ENCODE measurements at places on chromosomes 12 and 14.

GRCh38 chr12:24922090-24922489, 26.8 kb downstream of the BCAT1 start:
- no peak for DNase-seq

- DNase-seq, result no peak
Measured at GRCh38 chr12:110304061-110304551, 23.1 kb downstream of the ATP2A2 start.

GRCh38 chr12:29389295-29389919, 8.4 kb upstream of the ERGIC2 start:
- DNase-seq, result no peak

DNA sequence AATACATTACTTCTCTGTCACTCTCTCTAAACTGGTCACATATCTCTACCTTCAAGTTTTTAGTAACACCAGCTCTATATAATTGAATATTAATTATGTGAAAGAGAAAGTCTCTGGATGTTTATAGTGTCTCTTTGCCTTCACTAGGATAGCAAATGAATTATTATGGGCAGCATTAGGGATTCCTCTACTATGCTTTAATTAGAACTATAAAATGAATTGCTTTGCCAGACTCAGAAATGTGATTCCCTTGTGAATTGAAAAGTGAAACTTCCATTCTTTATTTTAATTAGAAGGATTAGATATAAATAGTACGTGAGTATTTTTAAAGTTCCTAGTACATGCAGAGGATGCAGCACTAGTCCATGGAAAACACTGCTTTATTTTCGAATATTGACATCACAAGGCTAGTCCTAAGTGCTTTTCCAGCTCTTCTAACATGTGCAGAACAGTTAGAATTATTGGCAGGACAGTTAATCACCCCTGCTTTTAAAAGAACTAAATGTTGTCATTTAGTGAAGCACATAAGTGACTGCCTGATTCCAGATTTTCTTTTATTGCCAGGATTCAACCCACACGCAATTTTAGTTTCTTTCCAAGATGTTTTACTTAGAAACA, 23.0 kb upstream of the REP15 start:
- DNase-seq, result no peak

DNA sequence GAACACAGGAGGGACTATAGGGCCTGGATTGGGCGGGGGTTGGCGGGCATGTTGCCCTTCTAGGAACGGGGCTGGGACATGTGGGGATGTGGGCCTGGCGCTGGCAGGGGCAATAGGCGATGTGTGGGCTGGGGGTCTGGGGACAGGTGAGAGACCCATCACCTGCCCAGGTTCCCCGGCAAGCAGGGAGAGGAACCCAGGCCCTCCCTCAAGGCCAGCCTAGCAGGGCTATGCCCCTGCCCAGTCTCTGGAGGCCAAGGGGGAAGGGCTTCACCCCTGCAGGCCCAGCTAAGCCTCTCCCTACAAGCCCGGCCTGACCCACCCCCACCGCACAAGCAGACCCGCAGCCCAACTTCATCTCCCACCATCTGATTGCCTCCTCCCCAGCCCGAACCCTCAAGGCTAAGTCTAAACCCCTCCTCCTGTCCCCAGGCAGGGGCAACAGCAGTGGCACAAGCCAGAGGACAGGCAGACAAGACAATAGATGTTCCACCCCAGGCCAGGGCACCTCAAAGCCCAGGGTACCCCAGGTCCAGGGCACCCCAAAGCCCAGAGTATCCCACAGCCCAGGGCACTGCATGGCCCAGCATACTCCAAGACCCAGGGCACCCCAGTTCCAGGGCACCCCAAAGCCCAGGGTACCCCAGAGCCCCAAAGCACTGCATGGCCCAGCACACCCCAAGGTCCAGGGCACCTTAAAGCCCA, 6.5 kb downstream of the JAG2 start:
- DNase-seq, result no peak

DNA sequence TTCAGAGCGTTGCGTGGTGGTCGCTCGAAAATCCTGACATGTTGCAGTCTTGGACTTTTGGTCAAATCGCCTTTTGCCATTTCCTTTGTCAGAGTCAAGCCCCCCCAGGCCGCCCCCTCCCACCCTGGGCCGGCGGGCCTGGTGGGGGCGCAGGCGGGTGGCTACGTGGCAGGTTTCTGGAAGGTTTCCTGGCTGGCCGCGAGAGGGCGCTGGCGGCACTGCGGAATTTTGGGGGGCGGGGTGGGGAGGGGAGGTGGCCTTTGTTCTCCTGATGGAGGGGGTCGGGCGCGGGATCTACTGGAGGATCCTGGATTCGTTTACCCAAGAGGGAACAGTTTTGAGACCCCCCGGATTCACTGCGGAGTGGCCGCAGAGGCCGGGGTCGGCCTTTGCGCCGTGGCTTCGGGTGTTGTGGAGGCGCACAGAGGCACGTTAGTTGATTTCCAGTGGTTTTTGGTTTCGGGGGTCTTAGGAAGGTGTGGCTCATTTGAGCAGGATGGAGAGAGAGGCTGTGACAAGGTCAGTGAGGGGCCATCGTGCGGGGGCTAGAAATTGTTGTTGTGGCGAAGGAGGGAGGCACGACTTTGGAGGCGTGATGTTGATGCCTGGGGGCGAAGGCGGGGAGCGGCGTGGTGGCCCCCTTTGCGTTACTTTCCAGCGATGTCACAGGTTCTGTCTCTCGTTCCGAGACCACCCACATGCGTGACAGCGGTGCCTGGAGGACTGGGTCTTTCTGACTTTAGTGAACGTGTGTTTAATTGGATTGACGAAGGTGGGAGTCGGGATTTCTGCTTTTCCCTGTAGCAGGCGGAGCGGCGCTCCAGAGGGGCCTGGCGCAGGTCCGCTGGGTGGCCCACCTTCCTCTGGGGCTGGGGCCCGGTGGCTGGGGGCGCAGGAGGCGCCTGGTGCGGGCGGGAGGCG, 1.4 kb downstream of the MEG3 start:
- no peak for DNase-seq

DNA sequence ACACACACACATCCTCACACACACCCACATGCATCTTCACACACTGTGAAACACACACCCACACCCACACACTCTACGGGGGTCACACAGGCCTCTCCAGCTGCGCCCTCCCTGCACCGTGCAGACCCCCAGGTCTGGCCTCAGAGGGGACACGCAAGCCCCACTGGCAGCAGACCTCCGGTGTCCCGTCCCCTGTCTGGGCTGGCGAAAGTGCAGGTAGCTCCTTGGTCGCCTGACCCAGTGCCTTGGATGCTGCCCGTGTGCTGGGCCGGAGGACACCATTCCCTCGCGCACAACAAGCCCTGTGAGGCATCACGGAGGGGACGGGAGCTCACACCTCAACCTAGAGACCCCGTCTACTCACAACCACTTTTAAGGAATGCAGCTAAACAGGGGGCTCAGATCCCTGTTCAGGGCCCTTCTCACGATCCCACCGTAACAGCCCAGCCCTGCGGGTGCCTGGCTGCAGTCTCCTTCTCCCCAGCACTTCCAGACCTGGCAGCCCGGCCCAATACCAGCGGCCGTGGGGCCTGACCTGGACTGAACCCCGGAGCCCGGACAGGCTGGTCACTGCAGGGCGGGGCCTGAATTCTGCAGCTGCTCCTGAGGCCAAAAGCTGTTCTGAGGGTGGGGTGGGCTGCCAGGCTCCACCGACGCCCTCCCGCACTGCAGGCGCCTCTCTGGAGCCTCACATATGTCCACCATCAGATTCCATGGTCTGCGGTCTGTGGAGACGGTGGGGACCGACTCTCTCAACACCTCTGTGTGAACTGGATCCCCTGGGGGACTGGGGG, 42.1 kb upstream of the FZD10 start:
- no peak for DNase-seq

GRCh38 chr12:108116699-108117098, 12.4 kb upstream of the WSCD2 start:
- no peak for DNase-seq

DNA sequence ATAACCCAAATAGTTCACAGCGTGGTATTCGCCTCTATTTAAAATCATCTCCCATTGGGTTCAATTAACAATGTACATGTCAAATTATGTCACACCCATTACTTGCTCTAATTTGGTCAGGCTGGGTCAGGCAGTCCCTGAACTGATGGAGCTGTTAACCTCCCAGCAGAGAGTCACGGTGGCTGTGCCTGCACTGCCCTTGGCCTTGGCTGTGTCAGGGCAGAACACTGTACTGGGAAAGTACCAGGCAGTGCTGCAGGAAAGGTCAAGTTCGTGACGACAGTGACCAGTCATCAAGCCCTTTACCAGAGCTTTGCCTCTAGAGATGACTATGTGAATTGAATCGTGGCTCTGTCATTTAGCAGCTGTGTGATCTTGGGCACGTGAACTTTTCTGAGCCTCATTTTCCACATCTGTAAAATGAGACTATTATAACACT, 100.0 kb downstream of the ARF6 start:
- DNase-seq, result no peak

DNA sequence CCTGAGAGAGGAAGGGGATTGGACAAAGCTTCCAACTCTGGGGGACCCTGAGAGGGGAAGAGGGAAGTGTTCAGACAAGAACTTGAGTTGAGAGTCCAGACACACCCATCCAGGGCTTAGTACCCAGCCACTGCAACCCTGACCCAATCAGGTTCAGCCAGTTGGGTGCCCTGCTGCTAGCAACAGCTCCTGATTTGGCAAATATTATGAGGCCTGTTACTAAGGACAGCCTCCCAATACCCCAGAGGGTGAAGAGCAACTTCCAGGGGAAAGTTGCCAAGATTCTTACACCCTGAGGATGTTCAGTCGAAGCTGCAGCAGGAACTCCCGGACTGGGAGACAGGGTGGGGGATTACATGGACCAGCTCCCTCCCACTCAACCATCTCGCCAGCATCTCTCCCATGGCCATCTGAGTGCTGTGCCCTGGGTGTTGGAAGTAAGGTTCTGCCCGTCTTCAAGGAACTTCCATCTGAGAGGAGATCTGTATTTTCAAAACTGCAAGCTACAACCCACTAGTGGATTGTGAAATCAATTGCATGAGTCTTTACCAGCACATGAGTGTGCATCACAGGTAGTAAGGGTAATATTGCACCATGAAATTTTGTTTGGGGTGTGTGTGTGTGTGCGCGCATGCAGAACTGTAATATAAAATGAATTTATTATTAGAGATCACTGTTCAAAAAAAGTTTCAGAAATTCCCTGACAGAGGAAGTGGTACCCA, 11.5 kb upstream of the KRT78 start:
- DNase-seq, result no peak

DNA sequence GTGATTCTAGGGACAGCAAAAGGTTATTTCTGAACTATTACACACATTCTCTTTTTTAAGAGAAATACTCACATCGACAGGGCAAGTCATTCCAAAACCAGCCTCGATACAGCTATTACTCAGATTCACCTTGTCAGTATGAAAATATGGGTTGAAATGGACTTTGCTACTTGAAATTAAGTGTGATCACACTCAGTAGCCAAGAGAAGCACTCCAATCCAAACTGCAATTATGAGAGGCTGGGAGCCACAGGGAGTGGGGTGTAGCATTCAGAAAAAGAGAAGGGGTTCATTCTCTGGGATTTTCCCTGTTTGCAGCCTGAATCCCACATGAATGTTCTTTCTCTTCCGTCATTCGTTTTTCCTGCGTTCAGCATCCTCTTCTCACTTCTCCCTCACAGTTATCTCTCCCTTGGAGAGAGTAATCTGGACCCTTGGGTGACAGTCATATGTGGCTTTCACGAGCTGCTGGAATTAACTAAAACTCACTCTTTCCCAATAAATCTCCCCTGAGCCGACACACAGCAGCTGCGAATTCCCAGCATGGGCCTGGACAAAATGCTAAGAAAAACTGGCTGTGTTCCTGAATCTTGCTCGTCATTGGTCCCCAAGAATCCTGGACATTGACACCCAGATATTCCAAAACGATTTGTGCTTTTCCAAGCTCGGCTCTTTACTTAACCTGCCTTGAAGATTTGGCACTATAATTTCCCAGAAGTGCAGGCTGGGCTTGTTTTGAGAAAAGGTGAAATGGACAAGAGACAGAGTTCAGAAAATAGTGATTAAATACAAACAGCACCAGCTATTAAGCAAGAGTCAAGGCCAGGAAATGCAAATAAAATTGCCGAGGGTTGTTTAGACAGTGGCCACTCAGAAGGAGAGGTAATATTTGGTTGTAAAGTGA, 199.5 kb upstream of the PLEKHG7 start:
- no peak for DNase-seq

GRCh38 chr14:61341275-61342206, 20.2 kb downstream of the PRKCH start:
- no peak for DNase-seq

DNA sequence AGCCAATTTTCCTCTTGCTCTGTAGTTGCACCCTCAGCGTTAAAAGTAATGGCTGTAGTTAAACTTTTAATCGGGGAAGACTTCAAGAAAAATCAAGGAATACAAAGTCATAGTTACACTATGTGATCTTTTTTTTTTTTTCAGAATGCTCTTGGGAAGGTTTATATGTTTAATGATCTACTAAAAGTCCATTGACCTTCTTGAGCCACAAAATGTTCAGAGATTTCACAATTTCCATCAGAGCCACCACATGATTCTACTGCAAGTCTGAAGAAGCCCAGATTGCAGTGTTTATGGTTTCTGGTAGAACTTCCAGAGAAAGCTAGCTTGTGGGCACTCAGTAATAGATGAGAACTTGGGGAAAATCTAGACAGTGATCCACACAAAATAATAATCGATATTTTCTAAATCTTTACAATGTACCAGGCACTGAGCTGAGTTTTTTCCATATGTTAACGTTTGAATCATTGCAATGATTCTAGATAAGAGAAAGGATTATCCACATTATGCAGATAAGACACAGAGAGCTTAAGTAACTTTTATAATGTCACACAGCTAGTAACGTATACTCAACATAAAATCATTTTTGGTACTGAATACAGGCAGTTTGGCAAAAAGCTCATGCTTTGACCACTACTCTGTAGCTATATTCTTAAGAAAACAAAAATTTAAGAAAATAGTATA, 38.3 kb downstream of the GYS2 start:
- DNase-seq, result no peak

DNA sequence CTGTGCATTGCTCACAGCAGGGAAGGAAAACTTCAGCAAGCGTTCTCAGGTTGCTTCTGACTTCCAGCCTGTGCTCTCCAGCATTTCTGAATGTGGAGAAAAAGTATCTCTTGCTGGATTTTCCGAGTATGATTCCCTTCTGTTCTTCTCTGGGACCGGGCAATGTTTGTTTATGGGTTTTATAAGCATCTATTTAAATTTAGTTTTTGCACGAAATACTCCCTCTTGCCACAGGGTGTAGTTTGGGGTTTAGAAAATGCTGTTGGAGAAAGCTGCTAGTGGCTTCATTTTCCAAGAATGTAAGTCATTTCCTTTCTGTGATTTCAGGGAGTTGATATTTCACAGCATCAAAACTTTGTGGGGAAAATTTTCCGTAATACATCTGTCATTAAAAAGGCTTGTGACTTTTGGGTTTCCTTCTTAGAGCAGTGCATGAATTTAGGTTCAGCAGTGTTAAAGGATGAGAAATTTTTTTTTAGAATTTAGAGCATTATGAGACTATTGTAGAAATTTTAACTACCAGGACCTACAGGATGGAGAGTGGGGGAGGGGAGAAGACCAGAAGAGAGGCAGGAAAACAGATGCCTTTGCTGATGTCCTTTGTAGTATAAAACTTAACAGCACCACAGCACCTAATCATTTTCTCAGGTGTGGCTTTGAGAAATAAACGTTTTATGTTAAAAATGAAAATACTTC, 1.5 kb downstream of the FRMD6 start:
- DNase-seq, result no peak

GRCh38 chr12:94304566-94305061, 155.1 kb downstream of the CEP83 start:
- no peak for DNase-seq

GRCh38 chr12:95051241-95051640, 22.2 kb downstream of the NR2C1 start:
- DNase-seq, result no peak

GRCh38 chr14:65255029-65255545, 152.8 kb upstream of the MAX start:
- peak; percentile 49 for DNase-seq

GRCh38 chr12:98821866-98822265, 176.8 kb downstream of the APAF1 start:
- DNase-seq, result no peak
